Keratinocyte (primary cell): ENCODE measurements at places on chromosomes 5 and 9.

- DNase-seq = no peak
These were observed 1.5 kb upstream of the FGD3 start for GRCh38 chr9:92945796-92946195.

DNA sequence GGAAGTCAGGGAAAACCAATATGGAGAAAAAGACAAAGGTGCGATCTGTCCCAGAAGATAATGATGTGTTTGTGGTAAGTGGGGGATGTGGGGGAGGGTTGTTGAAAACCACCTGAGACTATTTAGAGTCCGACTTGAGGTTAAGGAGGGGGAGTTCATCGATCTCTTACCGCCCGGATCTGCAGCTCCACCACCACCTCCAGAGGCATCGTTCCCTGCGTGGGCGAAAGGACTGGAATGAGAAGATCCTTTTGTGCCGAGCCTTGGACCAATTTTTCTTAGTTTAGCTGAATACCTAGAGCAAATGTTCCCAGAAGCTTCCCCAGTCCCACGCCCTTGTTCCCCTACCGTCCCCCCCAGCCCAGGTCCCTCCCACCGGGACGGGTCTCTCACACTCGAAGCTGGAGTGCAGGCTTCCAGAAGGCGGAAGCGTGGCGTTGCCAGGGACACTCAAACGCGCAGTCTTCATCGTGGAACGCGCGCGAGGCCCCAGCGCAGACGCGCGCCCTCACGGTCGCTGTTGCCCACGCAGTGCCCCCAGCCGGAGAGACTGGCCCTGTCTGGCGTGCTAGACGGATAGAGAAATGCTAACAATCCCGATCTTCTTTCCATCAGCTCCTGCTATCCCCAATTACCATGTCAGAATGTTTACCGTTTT lies at the start of gene SPATA6L:
SPATA6L (minus strand) TSS at position 439 of the 658 bp plus-strand sequence; CDS start at position 209, 230 bp downstream.
- no peak for DNase-seq

DNA sequence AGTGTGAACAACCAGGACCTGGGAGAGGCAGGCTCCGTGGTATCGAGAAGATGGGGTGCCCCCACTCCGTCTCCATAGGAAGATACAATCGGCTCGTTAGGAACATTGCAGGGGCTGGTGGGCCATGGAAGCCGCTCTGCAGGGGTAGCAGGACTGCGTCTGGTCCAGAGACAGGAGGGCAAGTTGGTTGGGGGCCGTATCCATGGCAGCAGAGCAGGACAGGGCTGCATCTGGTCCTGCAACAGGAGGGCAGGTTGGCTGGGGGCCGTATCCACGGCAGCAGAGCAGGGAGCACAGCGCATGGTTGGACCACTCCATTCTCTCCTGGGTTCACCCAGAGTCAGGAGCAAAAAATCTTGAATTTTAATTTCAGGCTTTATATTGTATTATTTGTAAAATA lies 98.2 kb downstream of the ANKRD33B start:
- DNase-seq = no peak

DNA sequence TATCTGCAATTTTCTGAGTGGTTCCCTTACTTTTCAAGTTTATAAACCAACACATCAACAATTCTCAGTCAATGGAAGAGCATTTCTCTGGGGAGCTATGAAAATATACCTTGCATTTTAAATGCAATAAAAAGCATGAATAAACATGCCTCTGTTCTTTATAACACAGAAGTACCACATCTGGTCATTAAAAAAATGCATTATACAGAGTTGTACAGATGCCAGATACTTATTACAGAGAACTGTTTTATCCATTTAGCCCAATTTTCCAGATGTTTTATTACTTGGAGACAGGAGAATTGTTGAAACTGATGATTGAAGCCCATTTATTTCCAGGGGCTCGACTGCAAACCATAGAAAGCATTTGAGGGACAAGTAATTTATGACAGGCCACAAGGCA lies 19.2 kb upstream of the HEXB start:
- no peak for DNase-seq

DNA sequence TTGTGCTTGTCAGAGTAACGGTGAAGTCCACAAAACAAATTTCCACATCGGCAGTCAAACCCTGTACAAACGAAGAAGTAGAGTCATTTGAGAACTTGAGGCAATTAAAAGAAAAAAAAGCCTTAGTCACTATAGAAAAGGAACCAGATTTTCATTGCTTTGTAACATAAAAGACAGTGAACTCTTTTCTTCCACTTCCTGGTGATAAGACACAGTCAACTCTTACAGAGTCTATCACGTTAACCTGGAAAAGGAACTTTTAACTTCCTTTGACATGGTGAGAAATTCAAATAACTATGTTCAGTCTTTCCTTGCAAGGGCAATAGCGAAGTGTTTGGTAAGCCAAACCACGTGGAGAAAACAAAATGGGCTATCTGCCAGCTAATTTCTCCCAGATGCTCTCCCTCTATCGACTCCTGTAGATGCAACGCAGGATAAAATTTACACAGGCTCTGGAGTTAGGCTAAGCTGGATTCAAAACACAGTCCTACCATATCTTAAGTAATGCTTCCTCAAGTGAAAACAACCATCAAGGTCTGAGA lies 8.9 kb downstream of the ZFAND5 start:
- DNase-seq = no peak

- DNase-seq = no peak
These were observed 434.1 kb downstream of the ZSWIM6 start for GRCh38 chr5:61766141-61766540.

GRCh38 chr9:88933607-88934379 lies 57.5 kb upstream of the S1PR3 start:
- DNase-seq = no peak

GRCh38 chr5:171476701-171477100 lies 57.3 kb downstream of the FGF18 start:
- no peak for DNase-seq

- DNase-seq = no peak
These were observed 198.4 kb upstream of the NR3C1 start for GRCh38 chr5:143601917-143602333.

- DNase-seq = no peak
These were observed 1.3 kb downstream of the CDO1 start for GRCh38 chr5:115815006-115815692.

DNA sequence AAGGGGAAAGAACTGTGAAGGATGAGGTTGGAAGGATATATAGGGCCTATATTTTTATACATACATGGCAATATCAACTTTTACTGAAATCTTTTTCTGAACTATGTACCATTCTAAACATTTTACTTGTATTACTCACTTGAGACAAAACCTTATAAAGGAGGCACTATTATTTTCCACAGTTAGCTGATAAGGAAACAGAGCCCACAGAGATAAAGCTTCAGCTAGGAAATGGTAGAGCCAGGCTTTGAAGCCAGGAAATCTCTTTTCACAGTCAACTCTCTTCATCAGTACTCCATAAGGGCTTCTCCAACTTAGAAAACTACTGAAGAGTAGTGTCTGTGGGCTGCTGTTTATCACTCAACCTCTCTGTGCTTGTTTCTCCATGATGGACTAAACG lies 613.7 kb downstream of the PRELID2 start:
- DNase-seq = no peak

DNA sequence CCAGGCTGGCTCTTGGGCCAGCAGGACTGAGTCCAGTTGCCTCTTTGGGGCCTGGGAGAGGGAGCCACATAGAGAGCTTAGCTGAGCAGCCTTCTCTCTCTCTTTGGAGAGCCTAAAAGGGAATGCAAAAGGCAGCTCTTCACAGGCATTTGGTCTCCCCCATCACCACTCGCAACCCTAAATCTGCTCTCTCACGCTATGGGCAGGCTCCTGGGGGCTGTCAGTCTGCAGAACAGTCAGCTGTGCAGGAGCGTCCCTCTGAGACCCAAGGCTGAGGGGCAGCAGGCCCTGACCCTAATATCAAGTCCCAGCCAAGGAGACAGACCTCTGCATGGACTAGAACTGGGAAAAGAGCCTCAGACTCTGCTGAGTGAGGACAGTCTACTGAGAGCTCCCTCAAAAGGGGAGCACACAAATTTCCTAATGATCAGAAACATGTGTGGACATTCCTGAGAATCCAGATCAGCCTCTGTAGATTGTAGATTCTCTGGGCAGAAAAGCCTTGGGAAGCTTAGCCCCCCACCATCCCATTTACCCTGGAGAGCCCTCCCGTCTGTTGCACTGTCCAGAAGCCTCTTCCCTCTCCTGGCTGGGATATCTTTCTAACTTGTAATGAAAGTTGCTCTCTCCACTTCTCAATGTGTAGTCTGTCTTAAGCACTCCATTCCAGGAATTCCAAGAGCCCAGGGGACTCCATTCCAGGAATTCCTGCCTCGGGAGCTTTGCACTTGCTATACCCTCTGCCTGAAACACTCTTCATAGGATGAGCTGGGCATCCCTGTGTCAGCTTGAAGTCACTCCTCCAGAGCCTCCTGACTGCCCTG lies 79.4 kb downstream of the FAM114A2 start:
- DNase-seq = no peak

GRCh38 chr5:96626956-96627355 lies 35.2 kb upstream of the CAST start:
- DNase-seq = peak; percentile 48

- DNase-seq = no peak
These were observed 172.2 kb upstream of the SNX2 start for GRCh38 chr5:122602700-122603099.

GRCh38 chr5:14143546-14143840 lies 351 bp downstream of the TRIO start:
- DNase-seq = no peak

GRCh38 chr9:4986296-4986695 lies 1.2 kb downstream of the JAK2 start:
- no peak for DNase-seq

- DNase-seq = no peak
These were observed 60.4 kb downstream of the EHMT1 start for GRCh38 chr9:137679249-137679648.

DNA sequence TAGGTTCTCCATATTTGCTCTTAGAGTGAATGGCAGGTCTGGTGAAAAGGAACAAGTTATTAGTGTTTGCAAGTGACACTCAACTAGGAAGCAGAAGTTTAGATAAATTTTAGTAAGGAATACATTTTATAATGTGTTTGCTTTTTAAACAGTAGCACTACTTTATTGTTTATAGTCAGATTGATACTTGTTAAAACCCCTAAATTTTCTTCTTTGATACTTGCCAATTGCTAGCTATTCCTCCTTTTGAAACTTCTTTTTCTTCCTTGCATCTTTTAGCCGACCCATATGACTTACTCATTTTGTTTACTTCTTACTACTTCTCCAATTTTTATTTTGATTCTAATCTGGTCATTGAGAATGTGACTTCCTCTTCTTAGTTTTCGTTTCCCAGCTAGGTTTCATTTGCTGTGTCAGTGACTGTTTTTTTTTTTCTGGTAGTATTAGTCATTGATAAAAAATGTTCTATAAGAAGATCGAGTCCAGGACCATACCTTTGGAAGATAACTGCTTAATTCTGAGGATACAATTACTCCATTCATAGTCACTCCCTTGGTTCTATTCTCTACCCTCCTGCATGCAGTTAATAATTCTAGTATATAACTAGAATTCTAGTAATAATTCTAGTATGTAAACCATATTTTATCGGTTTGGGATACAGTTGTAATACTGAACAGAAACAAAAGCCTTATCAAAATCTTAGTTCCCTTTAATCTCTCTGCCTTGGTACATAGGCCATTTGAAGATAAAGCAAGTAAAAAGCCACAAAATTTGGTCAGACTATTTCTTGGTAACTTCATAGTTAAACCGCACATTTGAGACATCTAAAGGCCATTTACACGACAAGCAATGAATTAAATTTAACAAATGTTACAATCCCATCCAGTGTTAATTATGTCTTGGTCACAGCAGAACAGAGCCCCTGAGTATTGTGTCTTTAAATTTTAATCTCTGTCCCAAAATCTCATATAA lies 2.8 kb upstream of the RICTOR start:
- no peak for DNase-seq

- no peak for DNase-seq
These were observed 58.3 kb upstream of the NXNL2 start for GRCh38 chr9:88476491-88477271.

- DNase-seq = no peak
These were observed 124.9 kb downstream of the FGF1 start for GRCh38 chr5:142561029-142561428.

- DNase-seq = no peak
These were observed 33.1 kb downstream of the APTX start for GRCh38 chr9:32968101-32969011.
